ENCODE measurements at places on chromosomes 13 and 19. TPM values are rescaled to one million over a fixed set of nuclear protein-coding genes. Genes with fewer than 3 reads are reported as not detected.

GRCh38 chr13:77907666-77908341, 10.8 kb downstream of the EDNRB start:
- H3K4me1 ChIP-seq: no peaks in the 10 kb centered on the region
- no peak overlapping the region for H3K27ac ChIP-seq
- DNase-seq: no peak
- H3K36me3 ChIP-seq: no peaks in the 10 kb centered on the region

The BCAM gene
- 748 TPM for total RNA-seq

- no peak for DNase-seq
- no peak overlapping the region for H3K27ac ChIP-seq
- no peaks in the 10 kb centered on the region for H3K36me3 ChIP-seq
- no peak overlapping the region for H3K4me3 ChIP-seq
These were observed 9.6 kb upstream of the NOTCH3 start for GRCh38 chr19:15210323-15210781.

The GFY gene
- total RNA-seq: not detected

The DNMT1 gene
- total RNA-seq: 64.6 TPM

DNA sequence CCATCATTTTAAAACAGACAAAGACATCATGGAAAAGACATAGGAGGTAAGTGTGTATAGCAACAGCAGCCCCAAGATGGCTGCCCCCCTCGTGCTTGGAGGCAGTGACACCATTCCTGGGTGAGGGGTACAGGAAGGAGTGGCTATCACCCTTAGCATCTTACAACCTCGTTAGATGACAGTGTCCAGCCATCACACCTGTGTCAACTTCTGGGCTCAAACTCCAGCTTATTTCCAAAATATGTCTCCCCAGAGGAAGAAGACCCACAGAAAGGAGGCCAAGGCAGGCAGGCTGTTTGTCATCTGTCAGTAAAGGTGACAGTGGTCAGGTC, 27.5 kb downstream of the EPS15L1 start:
- H3K4me3 ChIP-seq: no peak overlapping the region
- H3K27ac ChIP-seq: no peak overlapping the region
- H3K4me1 ChIP-seq: peaks cover 12% of the 10 kb centered on the region

DNA sequence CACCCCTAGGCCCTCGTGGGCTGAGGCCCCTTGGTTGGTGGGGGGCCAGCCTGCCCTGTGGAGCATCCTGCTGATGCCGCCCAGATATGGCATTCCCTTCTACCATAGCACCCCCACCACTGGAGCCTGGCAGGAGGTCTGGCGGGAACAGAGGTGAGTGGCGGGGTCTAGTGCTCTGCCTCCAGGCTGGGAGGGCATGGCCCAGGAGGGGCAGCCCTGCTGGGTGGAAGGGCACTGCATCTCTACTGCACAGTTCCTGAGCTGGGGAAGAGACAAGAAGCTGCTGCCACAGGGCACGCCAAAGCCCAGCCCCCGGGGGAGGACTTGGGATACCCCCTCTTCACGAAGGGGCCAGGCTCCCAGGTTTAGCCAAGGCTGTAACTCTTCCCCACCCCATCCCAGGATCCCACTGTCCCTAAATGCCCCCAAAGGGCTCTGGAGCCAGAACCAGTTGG, 2.4 kb upstream of the KMT2B start:
- peak overlapping the region; percentile 87 for H3K4me3 ChIP-seq
- peak; percentile 79 for DNase-seq
- H3K4me1 ChIP-seq: peaks cover 15% of the 10 kb centered on the region
- peaks cover 4% of the 10 kb centered on the region for H3K36me3 ChIP-seq
- no peak overlapping the region for H3K27ac ChIP-seq
- no peaks in the 10 kb centered on the region for H3K27me3 ChIP-seq

DNA sequence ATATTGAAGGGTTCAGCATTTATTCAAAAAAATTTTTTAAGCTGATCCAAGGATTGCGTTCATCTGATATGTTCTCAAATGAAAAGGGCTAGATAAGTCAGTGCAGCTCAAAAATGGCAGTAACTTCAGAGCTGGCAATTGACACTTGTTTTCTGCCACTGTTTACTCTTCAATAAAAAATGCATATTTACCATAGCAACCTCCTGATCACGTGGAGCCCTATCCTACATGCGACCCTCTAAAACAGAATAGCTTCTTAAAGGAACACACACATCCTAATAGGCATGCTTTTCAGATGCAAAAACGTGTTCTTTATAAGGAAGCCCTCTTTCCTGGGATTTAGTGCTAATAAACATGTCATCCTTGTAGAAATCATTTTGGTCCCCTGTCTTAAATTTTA, 150.2 kb downstream of the ZNF536 start:
- H3K27me3 ChIP-seq: no peaks in the 10 kb centered on the region
- no peak overlapping the region for H3K27ac ChIP-seq
- no peaks in the 10 kb centered on the region for H3K36me3 ChIP-seq
- no peaks in the 10 kb centered on the region for H3K4me1 ChIP-seq

The IGFL2 gene
- not detected for total RNA-seq

DNA sequence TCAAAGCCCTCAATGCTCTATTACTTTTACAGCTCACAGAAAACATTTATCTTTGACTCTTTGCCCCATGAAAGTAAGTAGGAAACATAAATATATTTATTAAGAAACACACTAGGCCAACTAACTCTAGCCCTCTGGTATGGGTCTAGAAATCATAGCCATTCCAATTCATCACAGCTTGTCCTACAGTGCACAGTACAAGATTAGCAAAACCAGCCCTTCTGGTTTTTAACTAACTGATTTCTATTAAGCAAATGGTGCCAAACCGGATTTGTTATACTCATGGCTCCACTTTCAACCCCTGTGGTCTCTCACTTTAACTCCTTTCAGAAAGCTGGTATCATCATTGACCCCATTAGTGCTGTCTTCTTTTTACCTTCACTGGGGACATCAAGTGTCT, 5.6 kb upstream of the LRRC63 start:
- H3K4me3 ChIP-seq: no peak overlapping the region
- H3K27ac ChIP-seq: no peak overlapping the region
- peaks cover under 1% of the 10 kb centered on the region for H3K27me3 ChIP-seq

The EFNA2 gene
- not detected for total RNA-seq

The ZNF682 gene
- 8.6 TPM for total RNA-seq

The THSD8 gene
- 3.2 TPM for total RNA-seq

All from kidney (tissue), 22 donors.